Neural crest cell (in vitro differentiated cells): ENCODE measurements at places on chromosomes 11 and 22. TPM values are rescaled to one million over a fixed set of nuclear protein-coding genes. Genes with fewer than 3 reads are reported as not detected.

Gene SLC5A1
- total RNA-seq, result not detected in 2 replicates

Gene IL10RA
- 0.37 and 0.48 TPM in 2 replicates for total RNA-seq

DNA sequence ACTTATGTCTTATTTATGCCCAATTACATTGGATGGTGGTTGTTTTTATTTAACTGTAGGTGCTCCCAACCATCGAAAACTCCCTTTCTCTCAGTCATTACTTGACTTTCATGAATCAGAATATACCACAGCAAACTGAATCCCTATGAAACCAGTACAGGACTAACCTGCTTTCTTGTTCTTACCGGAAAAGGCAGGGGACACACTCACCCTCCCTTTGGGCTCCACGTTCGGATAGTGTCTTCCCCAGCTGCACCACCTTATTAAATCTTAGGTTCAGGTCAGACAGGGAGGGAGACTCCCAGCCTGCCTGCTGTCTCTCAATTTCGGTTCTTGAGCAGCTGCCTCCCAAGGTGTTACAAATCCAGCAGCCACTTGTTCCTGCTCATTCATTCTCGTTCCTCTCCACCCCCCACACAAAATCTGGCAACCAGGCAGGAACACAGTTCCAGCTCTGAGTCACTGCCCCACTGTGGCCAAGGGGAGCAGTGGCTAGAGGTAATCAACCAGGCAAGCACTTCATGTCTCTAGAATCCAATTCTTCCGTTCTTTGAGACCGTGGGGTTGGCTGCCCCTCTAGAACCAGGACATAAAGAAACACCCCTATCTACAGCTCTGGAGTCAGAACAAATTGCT lies 133.0 kb downstream of the PLEKHA7 start:
- no peak overlapping the region for H3K27ac ChIP-seq
- H3K4me3 ChIP-seq, result no peak overlapping the region

DNA sequence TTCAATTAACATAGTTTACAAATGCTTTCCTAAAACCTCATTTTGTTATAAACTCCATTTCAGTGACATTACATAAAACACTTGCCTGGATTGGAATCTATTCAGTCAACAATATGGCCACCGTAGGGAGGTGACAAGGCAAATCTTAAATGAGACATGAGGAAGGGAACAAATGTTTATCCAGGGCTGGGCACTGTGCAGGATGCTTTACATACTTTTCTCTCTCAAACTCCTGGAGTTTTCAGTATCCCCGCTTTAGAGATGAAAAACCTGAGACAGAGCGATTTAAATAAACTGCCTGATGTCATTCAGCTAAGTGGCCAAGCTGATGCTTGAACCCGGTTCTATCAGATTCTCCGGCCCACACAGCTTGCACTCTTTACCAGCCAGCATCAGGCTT lies 259.9 kb downstream of the CADM1 start:
- H3K36me3 ChIP-seq, result no peaks in the 10 kb centered on the region
- no peaks in the 10 kb centered on the region for H3K27me3 ChIP-seq
- H3K4me3 ChIP-seq, result no peak overlapping the region
- no peak for DNase-seq
- peaks cover 40% of the 10 kb centered on the region for H3K4me1 ChIP-seq

- H3K4me3 ChIP-seq, result no peak overlapping the region
- H3K27me3 ChIP-seq, result no peaks in the 10 kb centered on the region
- DNase-seq, result no peak
- no peak overlapping the region for H3K27ac ChIP-seq
- no peaks in the 10 kb centered on the region for H3K36me3 ChIP-seq
- no peaks in the 10 kb centered on the region for H3K4me1 ChIP-seq
Measured at GRCh38 chr11:28615542-28615941, 507.4 kb downstream of the METTL15 start.

- peaks cover 4% of the 10 kb centered on the region for H3K4me1 ChIP-seq
- no peak for DNase-seq
- H3K27me3 ChIP-seq, result peaks cover 2% of the 10 kb centered on the region
- peaks cover 3% of the 10 kb centered on the region for H3K36me3 ChIP-seq
Measured at GRCh38 chr22:29230972-29231875, 25.5 kb downstream of the EMID1 start.

Gene IGLL1
- total RNA-seq, result not detected in 2 replicates

DNA sequence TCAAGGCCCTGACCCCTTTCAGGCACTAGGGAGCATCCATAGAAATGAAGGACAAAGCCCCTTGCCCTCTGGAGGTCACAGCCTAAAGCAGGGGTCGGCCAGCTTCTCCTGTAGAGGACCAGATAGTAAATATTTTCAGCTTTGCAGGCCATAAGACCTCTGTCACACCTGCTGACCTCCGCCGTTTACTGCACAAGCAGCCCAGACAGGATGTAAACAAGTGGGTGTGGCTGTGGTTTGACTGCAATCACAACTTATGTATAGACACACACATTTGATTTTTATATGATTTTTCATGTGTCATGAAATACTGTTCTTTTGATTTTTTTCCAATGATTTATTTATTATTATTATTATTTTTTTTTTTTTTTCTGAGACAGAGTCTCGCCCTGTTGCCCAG lies 34.3 kb downstream of the KIAA1671 start:
- no peaks in the 10 kb centered on the region for H3K36me3 ChIP-seq
- no peak overlapping the region for H3K27ac ChIP-seq
- no peaks in the 10 kb centered on the region for H3K27me3 ChIP-seq
- peaks cover 34% of the 10 kb centered on the region for H3K4me1 ChIP-seq
- no peak for DNase-seq
